ENCODE measurements at places on chromosomes 13 and 19.

DNA sequence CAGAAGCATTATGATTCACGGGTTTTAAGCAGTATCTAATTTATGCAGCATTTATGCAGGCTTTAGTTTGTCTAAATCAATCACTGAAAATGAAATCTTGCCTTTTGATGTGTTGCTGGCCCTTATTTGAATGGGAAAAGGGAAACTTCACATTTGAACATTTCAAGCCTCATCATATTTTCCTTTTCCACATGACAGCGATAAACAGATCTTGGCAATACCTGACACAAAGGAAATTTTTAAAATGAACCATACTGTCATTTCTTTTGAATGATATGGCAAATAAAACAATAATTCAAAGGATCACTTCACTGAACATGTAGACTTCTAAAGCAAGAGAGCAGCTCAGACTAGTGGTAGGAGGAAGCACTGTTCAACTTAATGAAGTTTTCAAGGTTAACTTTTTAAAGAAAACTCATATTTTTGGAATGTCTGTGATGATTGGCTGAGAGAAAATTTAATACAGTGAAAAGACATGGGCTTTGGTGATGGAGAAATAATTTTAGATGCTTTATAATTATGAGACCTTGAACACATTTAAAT, 198.1 kb downstream of the OXGR1 start:
- DNase-seq, result no peak

- DNase-seq, result no peak
Measured at GRCh38 chr19:43438291-43439031, 23.8 kb downstream of the TEX101 start.

DNA sequence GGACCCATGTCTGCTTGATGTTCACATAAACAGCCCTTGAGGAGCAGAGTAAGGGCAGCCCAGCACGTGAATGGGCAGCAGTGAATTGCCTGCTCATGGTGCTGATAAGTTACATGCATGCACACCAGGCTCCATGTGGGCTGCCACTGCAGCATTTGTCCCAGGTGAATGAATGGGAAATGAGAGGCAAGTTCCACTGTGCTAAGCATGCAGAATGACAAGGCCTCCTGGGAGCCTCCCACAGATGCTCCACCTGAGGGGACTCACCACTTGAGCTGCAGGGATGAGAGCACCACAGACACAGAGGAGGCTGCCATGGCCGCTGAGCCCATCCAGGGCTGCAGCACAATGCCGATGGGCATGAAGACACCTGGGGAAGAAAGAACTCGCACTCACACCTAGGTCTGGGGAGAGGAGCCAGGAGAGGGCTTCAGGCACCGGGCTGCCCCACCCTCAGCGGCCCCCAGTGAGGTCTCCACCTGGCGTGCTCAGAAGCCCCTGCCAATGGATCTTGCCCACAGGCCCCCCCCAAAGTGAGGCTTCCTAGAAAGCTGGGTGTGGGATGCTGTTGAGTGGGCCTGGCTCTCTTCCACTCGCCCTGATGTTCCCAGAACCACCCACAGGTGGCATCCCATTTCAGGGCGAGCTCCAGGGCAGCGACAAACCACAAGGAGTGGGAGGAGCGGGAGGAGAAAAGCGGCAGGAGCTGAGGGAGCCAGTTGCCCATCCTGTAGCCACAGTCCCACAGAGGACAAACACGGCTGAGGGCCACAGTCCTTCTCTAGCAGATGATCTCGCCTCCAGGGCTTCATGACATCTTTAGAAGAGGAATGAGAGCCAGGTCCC, 73.8 kb downstream of the CCDC70 start:
- DNase-seq, result no peak

GRCh38 chr19:34649886-34650543, 26.9 kb downstream of the SCGB2B2 start:
- no peak for DNase-seq

- no peak for DNase-seq
Measured at GRCh38 chr19:10862561-10863106, 8.7 kb upstream of the CARM1 start.

GRCh38 chr19:37930416-37930815, 23.4 kb downstream of the SIPA1L3 start:
- DNase-seq, result no peak

DNA sequence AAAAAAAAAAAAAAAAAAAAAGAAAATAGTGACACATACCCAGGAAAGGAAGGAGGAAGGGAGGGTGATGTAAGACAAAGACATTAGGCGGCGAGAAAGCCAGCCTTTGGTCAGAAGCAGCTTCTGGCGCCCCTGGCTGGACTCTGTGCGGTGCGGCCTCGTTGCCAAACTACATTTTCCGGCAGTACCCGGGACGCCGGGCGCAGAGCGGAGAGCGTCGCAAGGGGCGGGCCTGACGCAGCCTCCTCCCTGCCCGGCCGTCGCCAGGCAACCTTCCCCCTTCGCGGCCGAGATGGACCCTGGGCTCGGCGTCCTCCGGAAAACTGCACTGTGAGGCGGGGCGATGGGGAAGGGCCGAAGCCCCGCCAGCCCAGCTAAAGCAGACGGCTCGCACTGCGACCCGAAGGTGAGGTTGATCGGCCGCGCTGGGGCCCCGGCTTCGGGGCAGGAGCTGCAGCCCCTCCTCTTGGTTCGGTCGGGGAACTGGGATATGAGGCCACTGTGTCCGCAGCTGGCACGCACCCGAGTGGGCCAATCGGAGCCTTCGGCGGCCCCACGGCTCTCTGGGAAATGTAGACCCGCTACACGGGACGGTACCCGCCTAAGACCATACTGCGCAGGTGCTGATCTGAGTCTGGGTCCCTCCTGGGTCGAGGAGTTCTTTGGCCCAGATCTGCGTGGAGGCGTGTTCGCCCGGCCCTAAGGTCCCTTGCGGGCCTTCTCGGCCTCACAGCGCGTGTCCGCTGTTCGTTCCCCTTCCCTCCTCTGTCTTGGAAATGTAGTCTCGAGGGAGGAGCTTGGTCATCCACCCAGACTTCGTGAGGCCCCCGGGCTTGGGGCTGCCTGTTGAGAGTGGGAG, 2.3 kb upstream of the MZF1 start:
- peak; percentile 92 for DNase-seq

GRCh38 chr13:97072297-97072696, 78.0 kb upstream of the OXGR1 start:
- DNase-seq, result no peak

DNA sequence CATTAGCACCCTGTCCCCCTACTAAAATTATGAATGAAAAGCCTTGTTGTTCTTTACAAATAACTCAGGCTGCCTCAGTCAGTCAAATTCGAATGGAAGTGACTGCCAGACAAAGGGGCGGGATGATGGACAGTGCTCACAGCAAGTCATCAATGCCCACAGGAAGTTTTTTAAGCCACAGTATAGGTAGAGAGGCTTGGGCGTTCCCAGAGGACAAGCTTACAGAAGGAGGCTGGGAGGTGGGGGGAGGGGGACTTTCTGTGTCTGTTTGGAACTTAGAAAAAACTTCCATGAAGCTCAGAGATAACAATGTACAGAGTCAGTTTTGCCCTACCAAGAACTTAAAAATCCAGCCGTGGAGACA, 18.5 kb upstream of the SPRY2 start:
- no peak for DNase-seq

DNA sequence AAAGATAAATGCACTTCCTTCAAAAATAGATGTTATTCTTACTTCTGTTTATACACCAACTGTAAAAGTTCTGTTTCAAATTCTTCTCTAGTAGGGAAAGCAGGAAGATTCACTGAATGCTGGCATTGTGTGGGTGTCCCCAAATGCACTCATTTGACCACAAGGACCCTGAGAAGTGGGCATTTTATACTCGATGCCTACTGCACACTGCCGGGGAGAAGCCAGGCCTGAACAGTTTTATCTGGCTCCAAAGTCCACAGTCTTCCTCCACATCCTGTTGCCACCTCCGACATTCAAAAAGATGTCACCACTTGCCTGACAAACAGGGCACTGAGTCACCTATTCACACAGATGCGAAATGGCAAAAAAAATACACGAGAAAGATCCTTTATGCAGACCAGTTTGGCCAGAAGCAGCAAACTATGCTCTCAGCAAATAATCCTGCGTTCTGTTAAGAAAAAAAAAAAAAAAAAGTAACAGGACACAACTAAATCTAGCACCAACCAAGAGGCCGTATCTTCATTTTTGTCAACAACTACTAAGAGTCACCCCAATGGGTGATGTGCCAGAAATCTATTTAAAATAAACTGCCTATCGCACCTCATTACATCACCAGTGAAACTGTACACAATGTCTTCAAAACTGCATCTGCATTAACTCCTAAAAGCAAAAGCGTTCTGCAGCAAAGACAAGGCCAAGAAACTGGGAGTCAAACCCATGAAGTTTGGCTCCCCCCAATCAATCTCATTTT, 6.2 kb downstream of the ZC3H4 start:
- peak; percentile 80 for DNase-seq

- no peak for DNase-seq
Measured at GRCh38 chr13:97537110-97537509, 103.1 kb downstream of the RAP2A start.

- DNase-seq, result no peak
Measured at GRCh38 chr19:34589730-34590129, 87.2 kb downstream of the SCGB2B2 start.

DNA sequence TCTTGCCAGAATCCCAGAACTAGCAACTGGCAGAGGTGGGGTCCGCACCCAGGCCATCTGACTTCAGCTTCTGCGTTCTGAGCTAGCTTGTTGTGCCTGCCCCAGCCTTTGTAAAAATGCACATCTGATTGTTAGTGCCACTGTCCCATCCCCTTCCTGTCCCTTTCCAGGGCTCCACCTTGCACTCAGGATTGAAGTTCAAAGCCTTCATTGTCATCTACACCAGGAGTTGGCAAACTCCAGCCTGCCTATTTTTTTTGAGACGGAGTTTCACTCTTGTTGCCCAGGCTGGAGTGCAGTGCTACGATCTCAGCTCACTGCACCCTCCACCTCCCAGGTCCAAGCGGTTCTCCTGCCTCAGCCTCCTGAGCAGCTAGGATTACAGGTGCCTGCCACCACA, 2.9 kb downstream of the THOP1 start:
- no peak for DNase-seq

DNA sequence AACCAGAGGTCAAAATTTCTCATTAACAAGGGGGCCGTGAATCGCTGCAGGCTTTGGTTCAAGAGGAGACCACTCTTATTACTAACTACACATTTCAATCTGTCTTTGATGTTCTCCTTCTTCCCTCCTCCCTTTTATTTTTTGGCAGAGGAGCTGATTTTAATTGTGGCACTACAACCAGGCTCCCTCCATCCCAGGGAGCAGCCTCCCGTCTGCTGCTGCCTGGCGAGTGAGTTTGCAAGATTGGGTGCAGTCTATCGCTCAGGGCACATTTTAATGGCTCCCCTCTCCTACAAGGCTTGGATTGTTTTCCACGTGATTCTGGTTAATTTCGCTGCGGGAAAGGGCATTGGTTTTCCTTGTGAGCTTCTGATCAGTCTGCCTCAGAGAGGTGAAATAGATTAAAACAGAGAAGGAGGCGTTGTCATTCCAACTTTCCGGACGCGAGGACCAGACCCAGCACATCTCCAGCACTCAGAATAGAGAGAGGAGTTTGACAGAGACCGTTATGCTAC, 81.4 kb downstream of the KCTD15 start:
- no peak for DNase-seq

DNA sequence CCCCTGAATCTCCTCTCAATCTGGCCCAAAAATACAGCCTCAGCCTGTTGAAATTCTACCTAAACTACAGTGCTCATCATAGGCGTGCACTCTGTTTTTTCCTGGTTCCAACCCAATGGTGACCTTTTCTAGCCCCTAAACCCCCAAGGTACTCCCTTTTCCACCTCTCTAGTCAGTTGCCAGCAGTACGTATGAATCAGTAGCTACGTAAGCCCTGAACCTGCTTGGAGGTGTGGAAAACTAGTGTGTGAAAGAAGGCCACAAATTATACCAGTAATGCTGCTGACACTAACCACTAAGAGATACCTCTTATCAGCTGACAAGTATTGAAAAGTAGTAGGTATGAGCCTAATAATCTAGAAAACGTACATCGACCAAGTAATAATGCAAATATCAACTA, 60.9 kb downstream of the FOXO1 start:
- no peak for DNase-seq

GRCh38 chr13:21371011-21371410, 88.1 kb downstream of the ZDHHC20 start:
- no peak for DNase-seq

- DNase-seq, result no peak
Measured at GRCh38 chr13:26229080-26229615, 7.0 kb upstream of the RNF6 start.

GRCh38 chr13:70580825-70581224, 472.6 kb upstream of the KLHL1 start:
- DNase-seq, result no peak

GRCh38 chr19:29410601-29411000, 115.2 kb upstream of the VSTM2B start:
- DNase-seq, result no peak

GRCh38 chr19:15663247-15663646, 9.6 kb upstream of the CYP4F12 start:
- no peak for DNase-seq

DNA sequence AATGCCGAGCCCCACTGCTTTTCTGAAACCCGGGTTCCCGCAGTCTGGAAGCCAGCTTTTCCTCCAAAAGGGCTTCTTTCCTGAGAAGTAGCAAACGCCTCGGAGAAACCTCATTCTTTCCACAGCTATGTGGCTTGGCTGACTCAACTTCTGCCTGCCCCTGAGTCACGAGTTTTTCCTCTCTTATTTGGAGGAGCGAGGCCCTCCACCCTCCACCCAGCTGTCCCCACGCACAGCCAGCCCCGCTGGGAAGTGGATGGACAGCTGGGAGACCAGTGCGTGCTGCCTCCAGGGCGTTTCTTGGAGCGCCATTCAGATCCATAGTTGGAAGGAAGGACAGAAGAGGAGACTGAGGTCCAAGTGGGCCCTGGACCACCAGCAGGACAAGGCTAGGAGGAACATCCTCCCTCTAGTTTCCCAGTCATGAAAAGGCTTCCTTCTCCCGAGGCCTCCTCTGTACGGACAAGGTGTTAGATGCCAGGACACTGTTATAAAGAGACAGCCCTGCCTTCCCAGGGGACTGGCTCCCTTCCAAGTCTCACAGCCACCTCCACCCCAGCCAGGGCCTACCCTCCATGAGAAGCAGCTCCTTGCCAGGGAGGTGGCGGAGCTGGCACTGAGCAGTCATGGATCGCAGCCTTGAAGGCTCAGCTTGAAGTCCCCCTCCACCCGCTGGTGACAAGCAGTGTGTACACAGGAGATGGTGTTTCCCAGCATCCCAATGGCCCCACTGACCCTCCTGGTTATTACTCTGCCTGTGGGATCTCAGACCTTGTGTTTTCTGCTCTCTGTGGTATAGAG, 2.5 kb upstream of the PLEKHF1 start:
- peak; percentile 70 for DNase-seq

- DNase-seq, result no peak
Measured at GRCh38 chr13:41313659-41314197, 2.7 kb downstream of the NAA16 start.

DNA sequence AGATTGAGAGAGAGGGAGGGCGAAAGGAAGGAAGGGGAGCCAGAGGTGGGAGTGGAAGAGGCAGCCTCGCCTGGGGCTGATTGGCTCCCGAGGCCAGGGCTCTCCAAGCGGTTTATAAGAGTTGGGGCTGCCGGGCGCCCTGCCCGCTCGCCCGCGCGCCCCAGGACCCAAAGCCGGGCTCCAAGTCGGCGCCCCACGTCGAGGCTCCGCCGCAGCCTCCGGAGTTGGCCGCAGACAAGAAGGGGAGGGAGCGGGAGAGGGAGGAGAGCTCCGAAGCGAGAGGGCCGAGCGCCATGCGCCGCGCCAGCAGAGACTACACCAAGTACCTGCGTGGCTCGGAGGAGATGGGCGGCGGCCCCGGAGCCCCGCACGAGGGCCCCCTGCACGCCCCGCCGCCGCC, at the start of gene TNFSF11:
Gene TNFSF11, plus strand, starts transcription at position 142 of the 400 bp plus-strand sequence. Its CDS starts 152 bp downstream, at position 294.
- DNase-seq, result peak; percentile 34

- DNase-seq, result no peak
Measured at GRCh38 chr19:29978080-29978479, 36.0 kb downstream of the URI1 start.
